ENCODE measurements at places on chromosomes 1 and 21. TPM values are rescaled to one million over a fixed set of nuclear protein-coding genes. Genes with fewer than 3 reads are reported as not detected.
A peak's percentile ranks its signal among the peaks of the same experiment; 100 is the strongest.

- H3K27me3 ChIP-seq: no peaks in the 10 kb centered on the region
- no peak for DNase-seq
- no peak overlapping the region for H3K27ac ChIP-seq
- no peaks in the 10 kb centered on the region for H3K4me1 ChIP-seq
Observed at GRCh38 chr1:189513091-189513490, 964.6 kb downstream of the BRINP3 start.

DNA sequence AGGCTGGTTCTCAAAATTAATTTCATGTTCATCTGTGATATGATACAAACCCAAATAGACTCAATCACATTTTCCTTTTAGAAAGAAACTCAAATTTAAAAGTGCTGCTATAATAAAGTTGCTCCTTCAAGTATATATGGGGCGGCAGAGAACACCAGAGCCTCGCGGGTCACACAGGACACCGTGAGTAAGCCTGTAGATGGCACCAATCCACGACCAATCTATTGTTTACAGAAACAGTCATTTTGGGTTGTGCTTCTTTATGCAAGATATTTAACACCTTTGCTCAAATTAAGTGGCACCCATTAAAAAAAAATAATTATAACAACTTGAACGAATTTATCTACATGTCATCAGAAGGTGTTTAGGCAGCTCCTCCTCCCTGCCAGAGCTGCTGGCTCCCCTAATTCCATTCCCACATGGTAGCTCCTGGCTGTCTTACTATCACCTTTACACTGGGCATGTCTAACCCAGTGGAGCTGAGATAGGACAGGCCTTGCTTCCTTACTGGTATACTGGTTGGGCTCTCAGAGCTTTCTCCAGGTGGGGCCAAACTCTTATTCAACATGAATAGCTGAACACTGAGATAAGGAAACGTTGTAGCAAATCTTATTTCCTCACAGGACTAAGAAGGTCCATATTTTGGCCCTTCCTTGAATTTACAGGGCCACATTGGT lies 287.0 kb downstream of the SDCCAG8 start:
- H3K4me1 ChIP-seq: no peaks in the 10 kb centered on the region
- no peak for DNase-seq
- H3K27ac ChIP-seq: no peak overlapping the region
- no peak overlapping the region for H3K4me3 ChIP-seq
- peaks cover 3% of the 10 kb centered on the region for H3K36me3 ChIP-seq
- H3K27me3 ChIP-seq: no peaks in the 10 kb centered on the region

GRCh38 chr1:241608379-241609033 lies 31.7 kb downstream of the CHML start:
- no peak overlapping the region for H3K27ac ChIP-seq
- no peak for DNase-seq
- no peaks in the 10 kb centered on the region for H3K4me1 ChIP-seq
- H3K4me3 ChIP-seq: no peak overlapping the region

DNA sequence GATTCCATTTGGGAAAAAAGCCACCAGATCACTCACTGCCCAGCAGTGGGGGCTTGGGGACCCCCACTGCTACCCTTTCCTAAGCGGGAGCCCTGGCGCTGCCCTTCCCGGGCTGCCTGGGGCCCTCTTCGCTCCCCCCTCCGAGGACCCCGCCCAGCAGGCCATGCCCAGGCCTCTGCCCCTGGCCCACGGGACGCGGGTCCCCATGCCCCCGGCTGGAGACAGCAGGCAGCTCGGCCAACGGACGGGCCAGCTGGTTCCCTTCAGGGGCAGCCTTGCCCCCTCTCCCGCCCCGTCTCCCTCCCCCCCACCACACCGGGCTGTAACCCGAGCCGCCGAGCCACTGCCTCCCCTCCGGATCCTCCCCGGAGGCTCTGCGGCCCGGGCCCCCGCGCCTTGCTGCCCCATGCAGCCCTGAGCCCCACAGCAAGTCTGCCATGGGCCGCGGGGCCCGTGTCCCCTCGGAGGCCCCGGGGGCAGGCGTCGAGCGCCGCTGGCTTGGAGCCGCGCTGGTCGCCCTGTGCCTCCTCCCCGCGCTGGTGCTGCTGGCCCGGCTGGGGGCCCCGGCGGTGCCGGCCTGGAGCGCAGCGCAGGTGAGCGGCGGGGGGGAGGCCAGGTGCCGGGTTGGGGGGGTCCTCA lies at the start of gene MMP23B:
TSS of gene MMP23B (plus strand) at position 392 of the 639 bp plus-strand sequence. CDS start at position 438, 46 bp downstream.
- H3K4me3 ChIP-seq: peak within 1 kb of the TSS; percentile 65
- no peak within 1 kb of the TSS for H3K27ac ChIP-seq
- DNase-seq: no peak
- H3K36me3 ChIP-seq: peaks cover 11% of the 10 kb centered on the region
- peaks cover 36% of the 10 kb centered on the region for H3K4me1 ChIP-seq
- H3K27me3 ChIP-seq: peaks cover 16% of the 10 kb centered on the region

DNA sequence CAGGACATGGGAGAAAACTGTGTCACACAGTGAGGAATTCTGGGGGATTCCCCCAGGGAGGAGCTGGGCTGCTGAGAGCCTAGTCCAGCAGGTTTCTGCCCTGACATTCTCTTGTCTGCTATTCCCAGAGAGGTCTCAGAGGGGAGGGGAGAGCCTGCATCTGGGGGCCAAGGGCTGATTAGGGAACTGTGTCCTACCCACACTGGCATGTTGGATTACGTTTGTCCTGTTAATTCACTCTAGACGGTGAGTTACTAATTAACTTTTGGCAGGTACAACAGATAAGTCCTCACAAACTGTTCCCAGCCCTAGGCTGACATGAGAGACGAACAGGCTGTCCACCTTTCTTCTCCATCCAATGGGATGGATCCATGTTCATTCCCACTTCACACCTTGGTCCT lies 2.6 kb upstream of the SH3BGRL3 start:
- peaks cover 63% of the 10 kb centered on the region for H3K36me3 ChIP-seq
- H3K27me3 ChIP-seq: no peaks in the 10 kb centered on the region

DNA sequence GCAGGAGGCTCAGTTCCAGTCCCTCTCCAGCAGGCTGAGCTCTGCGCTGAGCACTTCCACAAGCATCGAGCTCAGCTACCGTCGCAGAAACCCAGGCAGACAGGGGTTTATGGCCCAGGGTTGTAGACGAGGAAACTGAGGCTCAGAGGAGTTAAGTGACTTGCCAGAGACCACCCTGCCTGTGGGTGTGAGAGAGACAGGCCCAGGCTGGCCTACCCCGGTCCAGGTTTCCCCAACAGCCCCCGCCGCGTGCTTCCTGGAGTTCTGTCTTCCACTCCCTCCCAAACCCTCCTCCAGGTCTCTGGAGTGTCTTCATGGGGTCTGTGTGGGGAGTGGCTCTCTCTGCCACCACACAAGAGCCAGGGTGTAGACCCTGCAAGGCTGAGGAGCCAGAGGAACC lies 615.9 kb downstream of the PTPRU start:
- no peak for DNase-seq
- H3K36me3 ChIP-seq: no peaks in the 10 kb centered on the region
- no peaks in the 10 kb centered on the region for H3K4me1 ChIP-seq

DNA sequence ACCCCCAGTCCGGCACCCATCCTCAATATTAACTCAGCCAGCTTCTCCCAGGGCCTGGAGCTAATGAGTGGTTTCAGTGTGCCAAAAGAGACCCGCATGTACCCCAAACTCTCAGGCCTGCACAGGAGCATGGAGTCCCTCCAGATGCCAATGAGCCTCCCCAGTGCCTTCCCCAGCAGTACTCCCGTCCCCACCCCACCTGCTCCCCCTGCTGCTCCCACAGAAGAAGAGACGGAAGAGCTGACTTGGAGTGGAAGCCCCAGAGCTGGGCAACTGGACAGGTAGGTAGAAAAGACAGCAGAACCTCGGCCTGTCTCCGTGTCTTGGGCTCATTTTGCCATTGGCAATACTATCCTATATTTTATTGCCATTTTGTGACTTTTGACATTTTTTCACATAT lies 45.4 kb upstream of the IPO9 start:
- H3K27me3 ChIP-seq: no peaks in the 10 kb centered on the region
- H3K36me3 ChIP-seq: peaks cover 5% of the 10 kb centered on the region
- no peak for DNase-seq
- no peak overlapping the region for H3K4me3 ChIP-seq
- no peaks in the 10 kb centered on the region for H3K4me1 ChIP-seq

DNA sequence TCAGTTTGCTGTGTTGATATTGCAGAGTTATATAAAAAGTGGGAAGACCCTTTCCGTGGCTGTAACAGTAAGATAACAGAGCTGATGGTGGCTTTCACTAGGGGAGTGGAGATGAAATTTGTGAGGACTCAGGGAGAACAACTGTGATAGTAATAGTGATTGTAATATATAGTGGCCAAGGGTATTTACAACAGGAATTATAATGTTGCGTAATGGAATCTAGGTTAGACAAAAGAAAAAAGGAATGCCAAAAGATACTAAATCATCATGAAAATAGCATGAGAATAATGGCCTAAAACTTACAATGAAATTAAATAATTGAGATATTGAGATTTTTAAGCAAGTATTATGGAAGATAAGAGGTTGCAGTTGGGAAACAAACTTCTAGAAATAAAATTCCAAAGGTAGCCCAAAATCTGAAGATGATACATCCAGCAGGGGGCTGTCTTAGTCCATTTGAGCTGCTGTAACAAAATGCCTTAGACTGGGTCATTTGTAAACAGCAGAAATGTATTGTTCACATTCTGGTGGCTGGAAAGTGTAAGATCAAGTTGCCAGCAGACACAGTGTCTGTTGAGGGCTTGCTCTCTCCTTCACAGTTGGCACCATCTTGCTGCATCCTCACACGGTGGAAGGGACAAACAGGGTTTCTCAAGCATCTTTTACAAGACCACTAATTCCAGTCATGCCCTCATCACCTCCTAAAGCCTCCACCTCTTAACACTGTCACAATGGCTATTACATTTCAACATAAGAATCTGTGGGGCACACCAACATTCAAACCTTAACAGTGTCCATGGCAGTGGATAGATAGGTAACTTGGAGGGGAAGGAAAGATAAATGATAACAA lies 711.2 kb downstream of the MRPL39 start:
- no peak overlapping the region for H3K4me3 ChIP-seq
- H3K36me3 ChIP-seq: no peaks in the 10 kb centered on the region
- H3K27me3 ChIP-seq: no peaks in the 10 kb centered on the region
- no peak overlapping the region for H3K27ac ChIP-seq
- H3K4me1 ChIP-seq: no peaks in the 10 kb centered on the region
- DNase-seq: no peak

DNA sequence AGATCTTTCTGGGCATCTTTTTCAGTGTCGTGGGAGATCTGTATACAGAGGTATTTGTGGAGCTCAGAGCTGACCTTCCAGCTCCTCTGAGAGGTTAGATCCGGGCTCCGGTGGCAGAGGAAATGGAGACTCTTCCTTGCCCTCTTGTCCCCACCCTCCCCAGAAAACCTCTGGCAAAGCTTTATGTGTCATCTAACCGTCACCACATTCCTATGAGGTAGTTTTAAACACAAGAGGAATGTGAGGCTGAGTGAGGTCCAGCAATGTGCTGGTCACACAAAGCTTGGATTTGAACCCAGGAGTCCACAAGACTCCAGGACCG lies 1.2 kb downstream of the CD160 start:
- H3K4me1 ChIP-seq: peaks cover 9% of the 10 kb centered on the region
- H3K27ac ChIP-seq: no peak overlapping the region
- no peak overlapping the region for H3K4me3 ChIP-seq
- DNase-seq: no peak

DNA sequence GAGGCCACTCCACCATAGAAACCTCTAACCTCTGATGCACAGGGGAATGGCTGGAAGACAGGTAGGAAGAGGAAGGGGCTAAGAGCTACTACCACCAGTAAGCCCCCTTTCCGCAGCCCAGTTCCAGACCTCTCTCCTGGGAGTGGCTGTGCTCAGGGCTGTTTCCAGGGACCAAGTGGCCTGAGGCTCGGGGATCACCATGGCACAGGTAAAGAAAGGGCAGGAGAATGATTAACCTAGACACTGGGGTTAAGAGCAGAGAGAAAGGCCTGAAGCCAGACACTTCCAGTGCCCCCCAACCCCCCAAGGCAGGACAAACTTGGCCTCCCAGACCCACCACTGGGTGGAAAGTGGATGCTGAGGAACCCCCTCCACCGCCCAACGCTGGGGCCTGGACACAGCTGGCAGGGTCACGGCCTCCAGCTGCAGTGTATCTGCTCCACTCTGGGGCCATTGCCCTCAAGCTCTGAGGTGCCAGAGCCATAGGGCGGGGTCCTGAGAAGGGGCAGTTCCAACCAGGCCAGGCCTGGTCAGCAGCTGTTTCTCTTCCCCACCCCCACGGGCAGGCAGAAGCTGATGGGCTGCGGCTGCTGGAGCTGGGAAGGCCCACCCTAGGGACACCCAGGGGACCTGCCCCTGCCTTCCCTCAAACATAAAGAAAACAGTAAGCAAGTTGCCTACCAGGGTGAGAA lies 2.6 kb downstream of the TAGLN2 start:
- DNase-seq: no peak
- peaks cover 81% of the 10 kb centered on the region for H3K4me1 ChIP-seq
- H3K27me3 ChIP-seq: no peaks in the 10 kb centered on the region
- peak overlapping the region; percentile 95 for H3K27ac ChIP-seq
- peak overlapping the region; percentile 89 for H3K4me3 ChIP-seq
- peaks cover 26% of the 10 kb centered on the region for H3K36me3 ChIP-seq

OR2AK2 gene
- total RNA-seq: 0.09 TPM

KLHDC9 gene
- total RNA-seq: 1.9 TPM

SLC45A1 gene
- 0.09 TPM for total RNA-seq

SLC26A9 gene
- 0.09 TPM for total RNA-seq

LHX8 gene
- total RNA-seq: 0.05 TPM

RPRD2 gene
- 6.2 TPM for total RNA-seq

AVPR1B gene
- 0.09 TPM for total RNA-seq

SPAG17 gene
- total RNA-seq: 0.33 TPM

KCNT2 gene
- total RNA-seq: 0.85 TPM

Data from thymus (tissue), 14 donors.